ENCODE measurements at places on chromosomes 1 and 21. TPM values are rescaled to one million over a fixed set of nuclear protein-coding genes. Genes with fewer than 3 reads are reported as not detected.

EMC1 gene
- 31.8 TPM for total RNA-seq

DNA sequence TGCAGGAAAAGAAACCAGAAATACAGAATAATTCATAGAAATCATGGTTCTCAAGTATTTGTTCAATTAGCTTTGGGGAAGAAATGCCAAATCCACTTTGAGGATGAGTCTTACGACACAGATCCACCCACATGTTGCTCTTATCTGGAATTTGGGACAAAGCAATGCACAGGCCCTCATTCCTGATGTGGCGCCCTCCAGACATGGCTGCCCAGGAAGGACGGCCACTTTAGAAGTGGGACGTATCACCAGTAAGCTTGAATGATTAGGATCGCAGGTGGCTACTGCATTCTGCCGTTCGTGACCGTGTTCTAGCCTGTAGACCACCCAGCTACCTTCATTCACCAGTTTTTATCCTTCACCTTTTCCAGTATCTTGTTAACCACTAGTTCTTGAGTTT is 20.1 kb upstream of the NCMAP start:
- no peak for DNase-seq

- DNase-seq = no peak
Measured at GRCh38 chr1:102431253-102431652, 434.5 kb upstream of the OLFM3 start.

GRCh38 chr1:90723590-90724108 is 6.5 kb upstream of the BARHL2 start:
- DNase-seq = peak; percentile 64
